ENCODE measurements at places on chromosomes 13 and 19.

DNA sequence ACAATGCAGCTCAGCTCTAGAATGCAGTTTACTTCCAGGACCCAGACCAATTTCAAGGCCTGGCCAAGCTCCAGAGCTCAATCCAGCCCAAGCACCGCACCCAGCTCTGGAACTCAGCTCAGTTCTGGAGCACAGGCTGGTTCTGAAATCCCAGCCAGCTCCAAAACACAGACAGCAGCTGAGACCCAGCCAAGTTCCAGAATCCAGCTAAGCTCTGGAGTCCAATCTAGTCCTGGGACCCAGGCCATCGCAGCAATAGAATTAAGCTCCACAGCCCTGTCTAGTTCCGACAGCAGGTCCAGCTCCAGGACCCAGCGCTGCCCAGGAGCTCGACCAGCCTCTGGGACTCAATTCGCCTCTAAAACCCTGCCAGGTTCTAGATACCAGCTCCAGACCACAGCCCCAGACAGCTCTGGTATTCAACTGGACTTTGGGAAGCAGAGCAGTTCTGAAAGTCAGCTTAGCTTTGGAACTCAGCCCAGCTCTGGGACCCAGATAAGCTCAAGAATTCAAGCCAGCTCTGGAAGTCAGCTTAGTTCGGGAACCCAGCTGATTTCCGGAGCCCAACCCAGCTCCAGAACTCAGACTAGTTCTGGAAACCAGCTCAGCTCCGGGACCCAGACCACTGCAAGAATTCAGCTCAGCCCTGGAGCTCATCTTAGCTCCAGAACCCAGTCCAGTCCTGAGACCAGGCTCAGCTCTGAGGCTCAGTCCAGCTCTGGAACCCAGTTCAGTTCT, 6.8 kb downstream of the GIPC3 start:
- DNase-seq: no peak

- DNase-seq: no peak
Measured at GRCh38 chr13:66689628-66690027, 540.5 kb downstream of the PCDH9 start.

DNA sequence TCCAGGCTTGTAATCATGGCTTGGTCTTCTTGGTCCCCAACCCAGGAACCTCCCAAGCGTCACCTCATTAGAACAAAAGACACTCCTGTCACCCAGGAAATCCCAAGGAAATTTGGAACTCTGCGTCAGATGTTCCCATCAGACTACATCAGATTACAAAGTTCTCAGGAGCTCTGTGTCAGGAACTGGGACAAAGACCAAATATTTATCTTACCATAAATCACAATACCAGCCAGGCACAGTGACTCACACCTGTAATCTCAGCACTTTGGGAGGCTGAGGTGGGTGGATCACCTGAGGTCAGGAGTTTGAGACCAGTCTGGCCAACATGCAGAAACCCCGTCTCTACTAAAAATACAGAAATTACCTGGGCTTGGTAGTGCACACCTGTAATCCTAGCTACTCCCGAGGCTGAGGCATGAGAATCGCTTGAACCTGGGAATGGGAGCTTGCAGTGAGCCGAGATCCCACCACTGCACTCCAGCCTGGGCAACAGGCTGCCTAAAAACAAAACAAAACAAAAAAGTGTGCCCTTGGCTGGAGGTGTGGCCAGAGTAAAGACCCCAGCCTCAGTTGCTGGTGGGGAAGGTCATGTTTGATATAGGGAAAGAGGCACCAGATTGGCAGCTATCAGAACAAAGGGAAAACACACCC, 16.7 kb upstream of the CCDC124 start:
- no peak for DNase-seq

DNA sequence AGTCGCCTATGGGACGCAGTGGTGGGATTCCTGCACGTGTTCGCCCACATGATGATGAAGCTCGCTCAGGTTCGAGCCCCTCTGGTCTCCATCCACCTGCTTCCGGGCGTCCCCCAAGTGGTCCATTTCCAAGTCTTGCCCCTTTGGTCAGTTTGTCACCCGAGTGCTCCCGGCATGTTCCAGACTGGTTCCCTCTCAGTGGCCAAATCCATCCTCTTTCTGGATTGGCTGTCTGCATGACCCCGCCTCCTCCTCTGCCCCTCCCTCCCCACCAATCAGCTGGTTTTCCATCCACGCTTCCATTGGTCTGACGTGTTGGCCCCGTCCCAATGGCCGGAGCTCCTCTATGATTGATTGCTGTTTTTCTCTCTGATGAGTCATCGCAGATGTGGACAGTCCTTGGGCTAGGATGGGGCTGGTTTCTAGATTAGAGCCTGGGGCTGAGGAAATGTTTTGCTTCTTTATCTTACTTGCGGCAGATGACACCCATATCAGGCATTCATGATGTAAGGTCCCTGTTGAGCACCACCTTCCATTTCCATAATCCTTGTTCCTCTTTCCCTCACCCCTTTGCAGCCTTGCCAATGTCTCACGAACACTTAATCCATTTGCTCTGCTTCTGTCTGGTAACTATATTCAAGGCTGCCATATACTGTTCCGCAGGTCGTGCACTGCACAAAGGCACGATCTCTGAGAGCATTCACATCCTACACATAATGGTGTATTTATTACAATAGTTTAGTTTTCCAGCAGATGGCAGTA, 73.8 kb downstream of the MAP4K1 start:
- DNase-seq: peak; percentile 32
